Stimulated activated CD4-positive, alpha-beta T cell treated with anti-CD3 and anti-CD28 coated beads, Interleukin-2, amount 100 ng/mL, for 48 hours (primary cell): ENCODE measurements at places on chromosomes 13 and 19.

GRCh38 chr13:61988810-61989209, 573.2 kb upstream of the PCDH20 start:
- no peak for DNase-seq

DNA sequence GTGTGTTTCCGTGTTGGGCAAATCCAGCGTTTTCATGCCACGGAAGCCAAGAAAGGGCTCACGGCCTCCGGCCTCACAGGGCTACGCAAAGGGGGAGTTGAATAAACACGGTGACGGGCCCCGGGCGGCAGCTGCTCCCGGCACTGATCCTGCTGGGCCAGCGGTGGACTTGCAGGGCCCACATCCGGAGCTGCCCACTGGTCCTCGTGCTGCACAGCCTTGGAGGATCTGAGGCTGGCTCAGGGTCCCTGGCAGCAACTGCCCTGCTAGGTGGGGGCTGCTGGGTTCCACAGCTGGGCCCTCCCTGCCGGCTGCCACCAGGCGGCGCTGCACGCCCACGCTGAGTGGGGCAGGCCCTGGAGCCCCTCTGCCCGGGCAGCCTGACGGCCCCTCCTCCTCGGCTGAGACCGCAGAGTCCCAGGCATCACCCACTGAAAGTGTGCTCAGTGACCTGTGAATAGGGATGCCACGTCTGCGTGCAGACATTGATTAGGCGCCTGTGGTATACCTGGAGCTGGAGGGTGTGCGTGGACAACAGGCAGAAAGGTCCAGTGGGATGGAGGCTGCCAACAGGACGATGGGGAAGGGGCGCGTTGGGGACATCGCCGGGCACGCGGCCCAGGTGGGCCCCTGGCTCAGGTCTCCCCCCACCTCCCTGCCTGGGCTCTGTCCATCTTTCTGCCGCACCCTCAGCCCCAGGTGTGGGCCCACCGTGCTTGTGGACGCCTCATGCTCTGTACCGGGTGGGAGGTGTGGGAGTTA, 5.3 kb upstream of the HCN2 start:
- DNase-seq, result peak; percentile 55

GRCh38 chr19:51460164-51460992, 2.1 kb upstream of the SIGLEC8 start:
- DNase-seq, result no peak

DNA sequence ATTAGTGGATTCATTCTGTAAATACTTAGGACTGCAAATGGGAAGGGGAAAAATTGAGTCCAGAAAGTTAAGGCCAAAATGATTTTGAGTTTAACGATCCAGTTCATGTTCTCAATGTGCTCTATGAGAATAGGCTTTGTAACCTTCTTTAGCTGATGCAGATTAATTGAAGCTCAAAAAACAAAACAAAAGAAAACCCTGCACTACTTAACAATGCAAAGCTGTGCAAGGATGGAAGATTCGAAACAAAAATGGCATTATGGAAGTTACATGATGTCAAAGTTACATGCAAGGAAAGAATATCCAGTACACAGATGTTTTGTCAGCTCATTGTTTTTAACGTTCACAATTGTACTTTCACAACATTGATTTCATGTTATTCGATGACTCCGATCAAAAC, 79.2 kb upstream of the RAP2A start:
- DNase-seq, result no peak

- DNase-seq, result no peak
These were observed 572.5 kb downstream of the LIG4 start for GRCh38 chr13:107642831-107643230.
